Neural progenitor cell (in vitro differentiated cells): ENCODE measurements at places on chromosomes 13 and 19. TPM values are rescaled to one million over a fixed set of nuclear protein-coding genes. Genes with fewer than 3 reads are reported as not detected.

GRCh38 chr19:18309525-18310064, 13.3 kb downstream of the LSM4 start:
- H3K36me3 ChIP-seq, result peaks cover 5% of the 10 kb centered on the region
- no peak overlapping the region for H3K27ac ChIP-seq
- no peaks in the 10 kb centered on the region for H3K27me3 ChIP-seq

GRCh38 chr13:98626298-98626935, 49.5 kb upstream of the STK24 start:
- H3K27ac ChIP-seq, result no peak overlapping the region
- no peak overlapping the region for H3K4me3 ChIP-seq
- no peaks in the 10 kb centered on the region for H3K36me3 ChIP-seq
- no peaks in the 10 kb centered on the region for H3K27me3 ChIP-seq

DNA sequence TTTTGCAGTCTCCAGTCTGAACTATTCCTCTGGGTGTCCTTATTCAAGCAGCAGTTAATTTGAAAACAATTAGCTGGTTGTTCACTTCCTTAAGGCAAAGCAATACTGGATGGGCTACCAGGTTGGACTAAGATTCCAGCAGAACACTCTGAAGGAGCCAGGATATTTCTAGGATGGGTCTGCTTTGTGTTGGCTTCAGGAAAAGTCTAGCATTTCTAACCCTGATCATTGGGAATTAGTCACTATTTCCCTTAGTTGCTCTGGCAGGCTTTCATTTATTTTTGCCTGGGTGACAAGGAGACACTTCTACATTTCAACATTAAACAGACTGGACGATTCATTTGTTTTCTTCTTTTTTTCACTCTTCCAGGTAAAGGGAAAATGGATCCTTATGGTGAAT, 228.4 kb downstream of the ENOX1 start:
- H3K27ac ChIP-seq, result no peak overlapping the region
- no peak for DNase-seq
- no peak overlapping the region for H3K4me3 ChIP-seq
- no peaks in the 10 kb centered on the region for H3K27me3 ChIP-seq
- H3K36me3 ChIP-seq, result no peaks in the 10 kb centered on the region
- H3K4me1 ChIP-seq, result no peaks in the 10 kb centered on the region

DNA sequence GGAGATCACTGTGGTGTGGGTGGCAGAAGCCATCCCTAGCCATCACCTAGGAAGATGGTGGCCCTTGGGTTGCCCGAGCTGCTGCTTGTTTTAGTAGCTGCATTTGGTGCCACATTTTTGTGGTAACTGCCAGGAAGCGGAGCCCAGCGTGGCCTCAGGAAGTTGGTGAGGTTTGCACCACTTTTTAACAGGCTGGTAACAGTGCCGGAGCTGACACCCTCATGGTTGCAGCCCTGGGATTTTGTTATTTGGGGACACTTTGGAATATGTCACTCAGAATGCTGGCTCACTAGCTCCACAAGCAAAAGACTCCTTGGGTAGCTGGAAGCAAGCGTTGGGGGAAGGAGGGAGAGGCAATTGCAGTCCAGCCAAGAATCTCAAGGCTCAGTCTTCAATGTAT, 22.1 kb downstream of the ACTN4 start:
- H3K27me3 ChIP-seq, result no peaks in the 10 kb centered on the region
- H3K27ac ChIP-seq, result no peak overlapping the region
- H3K4me1 ChIP-seq, result peaks cover 32% of the 10 kb centered on the region
- no peaks in the 10 kb centered on the region for H3K36me3 ChIP-seq

Gene FOXA3
- 7.3 and 8.4 TPM in 2 replicates for total RNA-seq

DNA sequence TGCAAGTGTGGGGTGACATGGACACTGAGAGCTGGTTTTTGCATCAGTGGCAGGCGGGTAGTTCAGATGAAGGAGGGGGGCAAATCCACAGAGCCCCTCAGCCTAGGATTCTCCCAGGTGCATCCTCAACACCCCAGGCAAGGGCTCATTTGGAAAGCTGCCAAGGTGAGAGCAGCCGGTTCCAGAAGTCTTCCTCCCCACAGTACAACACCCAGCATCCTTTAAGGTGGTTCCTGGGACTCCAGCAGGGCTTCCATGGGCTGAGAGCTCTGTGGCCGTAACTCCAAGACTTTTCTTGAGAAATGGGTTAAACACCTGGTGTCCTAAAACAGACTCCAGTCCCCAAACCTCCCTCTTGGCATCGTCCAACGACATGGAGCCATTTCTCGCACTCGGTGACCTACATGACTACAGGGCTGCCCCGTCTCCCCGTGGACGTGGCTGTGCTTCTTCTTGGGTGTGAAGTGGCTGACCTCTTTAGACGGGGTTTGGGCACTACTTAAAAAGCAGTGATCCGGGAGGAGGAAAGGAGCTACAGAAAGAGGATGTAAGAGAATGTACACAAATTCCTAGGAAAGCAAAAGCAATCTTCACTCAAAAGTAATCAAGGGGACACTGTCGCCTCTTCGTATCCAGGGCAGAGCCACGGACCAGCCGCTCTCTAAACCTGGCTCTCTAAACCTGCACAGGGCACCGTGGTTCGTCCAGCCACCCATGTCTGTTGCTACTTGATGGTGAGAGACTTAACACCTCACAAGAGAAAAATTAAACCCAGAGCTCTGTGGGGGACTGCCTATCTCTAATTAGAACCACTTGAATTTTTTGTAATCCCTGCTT, 25.5 kb downstream of the RANBP3 start:
- H3K36me3 ChIP-seq, result no peaks in the 10 kb centered on the region
- H3K27me3 ChIP-seq, result no peaks in the 10 kb centered on the region
- no peak for DNase-seq
- no peak overlapping the region for H3K4me3 ChIP-seq

DNA sequence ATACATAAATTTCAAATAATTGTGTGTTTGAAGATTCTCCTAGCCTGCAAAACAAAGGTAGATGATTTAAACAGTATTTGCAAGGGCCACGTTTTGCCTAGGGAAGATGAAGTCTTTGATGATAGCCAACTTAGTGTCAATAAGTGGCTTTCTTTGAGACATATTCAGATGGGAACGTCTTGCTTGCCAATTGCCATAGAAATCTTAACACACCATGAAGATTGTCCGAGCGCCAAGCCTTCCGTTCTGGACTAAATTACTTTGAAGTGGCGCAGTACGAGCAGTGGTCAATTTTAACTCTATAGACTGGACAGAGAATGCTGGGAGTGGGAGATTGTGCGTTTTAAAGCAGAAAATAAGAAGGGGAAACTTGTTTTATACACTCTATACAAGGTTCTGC, 9.9 kb downstream of the ZIC5 start:
- no peak for DNase-seq
- H3K36me3 ChIP-seq, result peaks cover 11% of the 10 kb centered on the region
- H3K27ac ChIP-seq, result no peak overlapping the region
- H3K4me1 ChIP-seq, result peaks cover 77% of the 10 kb centered on the region
- H3K4me3 ChIP-seq, result no peak overlapping the region
- peaks cover 11% of the 10 kb centered on the region for H3K27me3 ChIP-seq

GRCh38 chr19:17615889-17616685, 60.6 kb downstream of the COLGALT1 start:
- peak; percentile 30 for DNase-seq
- no peak overlapping the region for H3K27ac ChIP-seq
- peaks cover 8% of the 10 kb centered on the region for H3K4me1 ChIP-seq
- no peaks in the 10 kb centered on the region for H3K27me3 ChIP-seq

DNA sequence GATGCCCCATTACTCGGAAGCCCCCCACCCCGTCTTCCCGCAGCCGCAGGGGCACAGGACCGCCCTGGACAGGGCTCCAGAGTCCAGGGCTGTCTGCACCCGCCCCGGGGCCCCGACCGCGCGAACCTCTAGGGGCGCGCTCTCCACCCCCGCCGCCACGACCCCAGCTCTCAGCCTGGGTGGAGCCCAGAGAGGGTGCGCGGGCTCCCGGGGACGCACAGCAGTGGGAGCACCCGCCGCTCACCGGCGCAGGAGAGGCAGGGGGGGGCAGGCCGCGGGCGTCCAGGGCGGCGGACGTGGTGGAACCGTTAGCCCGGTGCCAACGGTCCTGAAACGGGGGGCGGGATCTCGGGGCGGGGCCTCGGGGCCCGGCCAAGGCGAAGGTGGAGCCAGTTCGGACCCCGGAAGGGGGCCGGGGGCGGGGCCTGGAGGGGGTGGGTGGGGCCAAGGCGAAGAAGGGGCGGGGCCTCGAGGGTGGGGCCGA, at the start of gene ATP8B3:
TSS of gene ATP8B3 (minus strand) at position 335 of the 484 bp plus-strand sequence. CDS start 540 bp downstream, outside the sequence.
- no peaks in the 10 kb centered on the region for H3K36me3 ChIP-seq
- no peaks in the 10 kb centered on the region for H3K4me1 ChIP-seq
- DNase-seq, result no peak
- no peak within 1 kb of the TSS for H3K27ac ChIP-seq
- peak within 1 kb of the TSS; percentile 43 for H3K4me3 ChIP-seq

DNA sequence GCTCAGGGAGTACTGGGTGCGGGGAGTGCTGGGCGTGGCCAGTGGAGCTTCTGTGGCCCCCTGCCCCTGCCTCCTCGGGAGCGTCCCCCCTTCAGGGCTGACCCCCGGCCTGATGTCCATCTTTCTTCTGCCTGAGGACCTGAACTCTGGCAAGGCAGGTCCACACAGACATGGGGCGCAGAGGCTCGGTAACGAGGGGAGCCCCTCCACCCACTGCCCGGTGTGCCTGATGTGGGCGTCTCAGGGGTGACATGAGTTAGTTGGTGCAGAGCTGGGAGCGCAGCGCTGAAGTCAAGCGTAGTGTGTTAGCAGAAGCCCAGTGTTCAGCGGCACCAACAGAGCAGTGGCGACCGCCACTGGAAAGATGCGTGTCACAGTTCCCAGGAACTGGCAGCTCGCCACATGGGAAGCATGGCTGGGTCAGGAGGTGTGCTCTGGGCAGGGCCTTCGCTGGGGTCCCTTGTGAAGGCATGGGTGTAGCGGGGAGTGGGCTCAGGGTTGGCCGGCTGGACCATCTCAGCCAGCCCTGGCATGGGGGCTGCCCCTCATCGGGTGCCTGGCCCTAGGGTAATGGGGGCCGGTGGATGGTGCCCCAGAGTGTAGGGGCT, 11.5 kb downstream of the THOP1 start:
- no peaks in the 10 kb centered on the region for H3K4me1 ChIP-seq
- no peak overlapping the region for H3K4me3 ChIP-seq
- H3K27ac ChIP-seq, result no peak overlapping the region
- no peak for DNase-seq

DNA sequence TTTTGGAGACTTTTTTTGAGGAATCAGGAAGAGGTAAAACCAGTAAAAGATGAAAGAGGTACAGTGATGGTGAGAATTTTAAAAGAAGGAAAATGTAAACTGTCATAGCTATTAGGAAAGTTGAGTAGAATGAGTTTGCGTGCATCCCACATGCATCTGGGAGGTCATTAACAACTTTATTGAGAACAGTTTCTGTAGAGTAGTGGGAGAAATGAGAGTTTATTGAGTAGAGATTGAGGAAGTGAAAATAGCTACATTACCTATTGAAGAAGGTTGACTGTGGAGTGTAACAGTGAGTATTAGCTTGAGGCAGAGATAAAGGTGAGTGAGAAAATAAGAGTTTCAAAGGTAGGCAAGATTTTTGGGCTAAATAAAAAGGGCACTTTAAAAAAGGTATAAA, 38.7 kb downstream of the BRCA2 start:
- no peak overlapping the region for H3K4me3 ChIP-seq
- H3K4me1 ChIP-seq, result no peaks in the 10 kb centered on the region
- H3K27me3 ChIP-seq, result no peaks in the 10 kb centered on the region
- no peak for DNase-seq
- H3K27ac ChIP-seq, result no peak overlapping the region

Gene NCAN
- 4.8 and 12.9 TPM in 2 replicates for total RNA-seq
